ENCODE measurements at places on chromosomes 1 and 21.

DNA sequence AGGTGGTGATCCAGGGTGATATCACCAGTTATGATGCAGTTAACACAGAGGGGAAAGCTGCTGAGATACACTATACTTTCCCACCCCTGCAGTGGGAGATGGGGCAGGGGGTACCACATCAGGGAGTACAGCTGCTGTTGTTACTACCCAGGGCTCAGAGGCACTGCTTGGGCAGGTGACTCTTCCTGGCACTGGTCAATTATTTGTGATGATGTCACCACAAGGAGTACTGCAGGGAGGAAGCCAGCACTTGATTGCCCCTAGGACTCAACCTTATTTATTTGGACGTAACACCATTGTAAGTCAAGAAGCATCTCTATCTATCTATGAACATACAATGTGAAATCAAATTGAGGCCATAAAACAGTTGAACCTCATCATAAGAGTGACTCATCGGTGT, 10.1 kb downstream of the IFNAR1 start:
- no peak for DNase-seq

- peak; percentile 92 for DNase-seq
Measured at GRCh38 chr1:25338188-25338981, at the start of gene TMEM50A. Gene TMEM50A, plus strand, starts transcription at chr1:25338334. Its CDS starts 2,153 bp downstream, at chr1:25340487.

GRCh38 chr21:33151941-33152731, 77.6 kb upstream of the IFNAR2 start:
- no peak for DNase-seq

GRCh38 chr1:115839679-115840237, 1.2 kb downstream of the NHLH2 start:
- no peak for DNase-seq

DNA sequence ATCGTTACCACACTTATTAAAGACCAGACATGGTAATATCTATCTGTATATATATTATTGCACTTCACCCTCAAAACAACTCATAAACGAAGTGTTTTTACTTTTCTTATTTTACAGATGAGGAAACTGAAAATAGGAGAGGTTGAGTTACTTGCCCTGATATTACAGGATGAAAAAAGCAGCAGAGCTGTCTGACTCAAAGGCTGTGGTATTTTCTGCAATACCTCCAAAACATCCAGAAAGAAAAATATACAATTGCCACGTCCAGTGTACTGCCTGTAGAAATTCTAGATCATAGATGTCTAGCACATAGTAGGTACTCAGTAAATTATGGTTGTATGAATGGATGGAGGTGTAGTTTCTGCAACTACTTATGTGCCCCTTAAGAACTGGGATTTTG, 5.2 kb upstream of the TARBP1 start:
- DNase-seq, result no peak
